GM12865 (cell line): ENCODE measurements at places on chromosomes 11 and 22.

- no peak for DNase-seq
Observed at GRCh38 chr11:22433094-22433455, 94.9 kb downstream of the SLC17A6 start.

DNA sequence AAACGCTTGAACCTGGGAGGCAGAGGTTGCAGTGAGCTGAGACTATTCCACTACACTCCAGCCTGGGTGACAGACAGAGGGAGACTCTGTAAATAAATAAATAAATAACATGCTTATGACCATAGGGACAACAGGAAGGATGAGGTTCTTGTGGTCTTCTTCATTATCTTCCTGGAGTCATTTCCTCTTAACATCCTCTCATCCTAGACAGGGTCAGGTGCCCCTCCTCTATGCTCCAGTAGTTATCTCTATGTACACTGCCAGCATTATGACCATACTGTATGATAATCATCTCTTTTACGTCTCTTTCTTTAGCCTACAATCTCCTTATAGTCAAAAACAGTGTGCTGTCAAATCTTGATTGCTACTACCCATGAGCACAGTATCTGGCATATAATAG is 17.7 kb downstream of the RAB30 start:
- peak; percentile 59 for DNase-seq

DNA sequence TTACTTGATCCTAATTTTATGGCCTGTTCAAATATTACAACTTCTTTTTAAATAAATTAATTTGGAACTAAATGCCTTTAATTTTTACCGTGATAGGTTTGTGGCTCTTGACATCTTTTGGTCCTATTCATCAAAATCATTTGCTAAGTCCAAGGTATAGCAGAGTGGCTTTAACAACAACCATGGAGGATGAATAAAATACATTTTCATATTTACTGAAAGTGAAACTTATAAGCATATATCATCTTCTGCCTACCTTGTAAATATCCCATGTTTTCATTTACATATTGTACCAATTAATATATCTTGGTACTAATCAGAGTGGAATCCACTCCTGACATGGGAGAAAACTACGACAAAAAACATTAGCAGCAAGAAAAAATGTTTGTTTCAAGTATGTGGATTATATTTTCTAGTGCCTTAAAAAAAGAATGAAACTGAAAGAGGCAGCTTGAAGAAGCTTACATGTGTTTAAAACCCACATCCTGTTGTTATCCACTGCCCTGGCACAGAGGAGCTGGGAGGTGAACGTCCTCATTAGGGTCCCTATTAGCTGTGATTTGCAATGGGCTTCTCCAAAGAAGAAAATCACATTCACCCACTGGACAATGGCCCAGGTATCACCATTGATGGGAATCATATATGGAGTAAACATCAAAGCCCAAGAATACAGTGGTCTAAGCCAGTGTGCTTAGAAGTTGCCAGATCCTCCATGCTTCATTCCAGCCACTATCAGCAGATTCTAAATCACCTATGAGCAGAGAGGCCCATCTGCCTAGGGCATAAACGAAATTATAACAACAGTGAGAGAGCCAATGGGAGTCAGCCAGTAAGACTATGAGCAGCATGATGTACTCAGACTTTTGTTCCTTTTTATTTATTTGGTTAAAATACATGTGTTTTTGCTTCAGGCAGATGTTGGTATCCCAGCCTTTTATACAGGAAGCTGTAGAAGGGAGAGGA is 84.7 kb downstream of the MAML2 start:
- DNase-seq: peak; percentile 71

GRCh38 chr11:83124636-83125424 is 32.1 kb upstream of the PCF11 start:
- no peak for DNase-seq

- no peak for DNase-seq
Observed at GRCh38 chr11:36596880-36597279, 1.2 kb downstream of the RAG2 start.

DNA sequence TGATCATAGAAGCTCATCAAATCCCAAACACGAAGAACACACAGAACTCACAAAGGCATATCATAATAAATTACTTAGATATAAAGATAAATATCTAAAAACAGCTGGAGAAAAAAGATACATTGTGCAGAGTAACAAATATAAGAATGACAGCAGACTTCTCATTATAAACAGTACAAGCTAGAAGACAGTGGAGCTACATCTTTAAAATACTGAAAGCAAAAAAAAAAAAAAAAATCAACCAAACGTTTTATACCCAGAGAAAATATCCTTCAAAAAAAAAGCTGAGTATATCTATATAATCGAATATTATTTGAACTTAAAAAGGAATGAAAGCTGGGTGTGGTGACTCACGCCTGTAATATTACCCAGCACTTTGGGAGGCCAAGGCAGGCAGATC is 90.0 kb downstream of the SBF2 start:
- no peak for DNase-seq

DNA sequence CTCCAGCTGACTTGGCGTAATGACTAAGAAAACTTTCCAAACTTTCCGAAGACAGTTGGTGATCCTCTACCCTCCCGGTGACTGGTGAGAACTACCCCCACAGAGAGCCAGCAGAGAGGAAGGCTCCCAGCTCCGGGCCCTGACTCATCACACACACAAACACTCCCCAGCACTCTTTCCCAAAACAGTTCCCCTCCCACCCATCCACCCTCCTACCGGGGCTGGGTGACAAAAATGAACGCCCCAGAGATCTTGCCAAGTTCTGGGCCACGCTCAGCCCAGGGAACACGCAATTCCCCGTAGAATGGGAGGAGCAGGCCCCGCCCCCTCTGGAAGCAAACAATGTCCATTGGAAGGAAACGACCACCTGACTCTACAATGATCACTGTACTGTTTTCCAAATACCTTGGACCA is 21.3 kb upstream of the JAM3 start:
- no peak for DNase-seq

DNA sequence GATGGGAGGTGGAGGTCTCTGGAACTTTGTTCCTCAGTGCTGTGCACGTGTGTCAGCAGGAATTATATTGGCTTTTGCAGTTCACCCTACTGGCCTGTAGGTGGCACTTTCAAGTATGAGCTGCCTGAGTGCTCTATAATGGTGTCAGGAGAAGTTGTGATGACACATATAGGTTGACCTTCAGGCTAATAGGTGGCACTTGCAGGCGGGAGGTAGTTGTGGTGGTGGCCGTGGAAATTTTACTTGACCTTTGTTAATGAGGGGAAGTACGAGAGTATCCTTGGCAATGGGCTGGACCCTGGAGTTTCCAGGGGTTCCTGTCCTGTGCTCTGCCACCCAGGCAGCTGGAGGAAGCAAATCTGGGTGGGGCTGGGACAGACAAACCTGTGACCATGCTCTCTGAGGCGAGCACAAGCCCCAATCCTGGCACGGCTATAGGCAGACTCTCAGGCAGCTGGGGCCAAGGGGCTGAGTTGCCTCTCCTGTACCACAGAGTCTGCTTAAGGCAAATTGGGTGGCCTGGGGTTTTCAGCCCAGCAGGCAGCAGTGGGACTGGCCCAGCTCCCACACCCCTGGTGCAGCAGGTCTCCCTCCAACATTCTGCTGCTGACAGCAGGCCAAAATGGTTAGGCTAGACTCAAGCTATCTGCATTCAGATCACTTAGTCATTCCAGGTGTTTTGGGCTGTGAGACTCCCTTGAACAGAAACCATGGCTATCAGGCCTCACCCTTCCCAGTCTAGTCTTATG is 147.5 kb upstream of the CTSC start:
- peak; percentile 73 for DNase-seq

DNA sequence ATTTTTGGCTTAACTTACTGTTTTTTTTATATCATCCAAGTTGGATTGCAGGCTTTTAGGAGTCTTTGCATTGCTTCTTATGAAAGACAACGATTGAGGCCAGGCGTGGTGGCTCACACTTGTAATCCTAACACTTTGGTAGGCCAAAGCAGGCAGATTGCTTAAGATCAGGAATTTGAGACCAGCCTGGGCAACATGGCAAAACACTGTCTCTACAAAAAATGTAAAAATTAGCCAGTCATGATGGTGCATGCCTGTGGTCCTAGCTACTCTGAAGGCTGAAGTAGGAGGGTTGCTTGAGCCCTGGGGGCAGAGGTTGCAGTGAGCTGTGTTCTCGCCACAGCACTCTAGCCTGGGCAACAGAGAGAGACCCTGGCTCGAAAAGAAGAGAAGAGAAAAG is 56.6 kb downstream of the BID start:
- DNase-seq: no peak

DNA sequence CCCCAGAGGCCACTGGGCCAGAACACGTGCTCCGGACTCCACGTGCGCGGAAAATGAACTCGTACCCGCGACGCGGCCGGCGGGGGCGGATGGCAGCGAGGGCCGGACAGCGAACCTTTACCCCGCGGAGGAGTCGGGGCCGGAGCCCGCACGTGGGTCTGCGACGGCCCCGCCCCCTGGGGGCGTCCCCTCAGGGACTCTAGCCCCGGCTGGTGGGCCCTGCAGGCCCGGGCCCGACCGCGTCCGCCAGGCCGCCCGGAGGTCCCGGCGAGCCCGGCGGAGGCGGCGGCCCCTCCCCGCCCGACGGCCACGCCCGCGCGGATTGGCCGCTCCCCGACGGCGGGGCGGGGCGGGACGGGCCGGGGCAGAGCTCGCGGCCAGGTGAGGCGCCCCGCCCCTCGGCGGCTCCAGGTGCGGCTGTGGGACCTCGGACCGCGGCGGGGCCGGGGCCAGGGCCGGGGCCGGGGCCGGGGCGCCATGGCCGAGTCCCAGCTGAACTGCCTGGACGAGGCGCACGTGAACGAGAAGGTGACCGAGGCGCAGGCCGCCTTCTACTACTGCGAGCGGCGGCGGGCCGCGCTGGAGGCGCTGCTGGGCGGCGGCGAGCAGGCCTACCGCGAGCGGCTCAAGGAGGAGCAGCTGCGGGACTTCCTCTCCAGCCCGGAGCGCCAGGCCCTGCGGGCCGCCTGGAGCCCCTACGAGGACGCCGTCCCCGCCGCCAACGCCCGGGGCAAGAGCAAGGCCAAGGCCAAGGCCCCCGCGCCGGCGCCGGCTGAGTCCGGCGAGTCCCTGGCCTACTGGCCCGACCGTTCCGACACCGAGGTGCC is at the start of gene FAM83F:
FAM83F (plus strand) TSS at position 389 of the 827 bp plus-strand sequence; CDS start at position 478, 89 bp downstream.
- no peak for DNase-seq

GRCh38 chr11:44417731-44418455 is 108.0 kb upstream of the ALX4 start:
- no peak for DNase-seq

GRCh38 chr11:88552379-88553062 is 215.0 kb upstream of the CTSC start:
- DNase-seq: peak; percentile 76

DNA sequence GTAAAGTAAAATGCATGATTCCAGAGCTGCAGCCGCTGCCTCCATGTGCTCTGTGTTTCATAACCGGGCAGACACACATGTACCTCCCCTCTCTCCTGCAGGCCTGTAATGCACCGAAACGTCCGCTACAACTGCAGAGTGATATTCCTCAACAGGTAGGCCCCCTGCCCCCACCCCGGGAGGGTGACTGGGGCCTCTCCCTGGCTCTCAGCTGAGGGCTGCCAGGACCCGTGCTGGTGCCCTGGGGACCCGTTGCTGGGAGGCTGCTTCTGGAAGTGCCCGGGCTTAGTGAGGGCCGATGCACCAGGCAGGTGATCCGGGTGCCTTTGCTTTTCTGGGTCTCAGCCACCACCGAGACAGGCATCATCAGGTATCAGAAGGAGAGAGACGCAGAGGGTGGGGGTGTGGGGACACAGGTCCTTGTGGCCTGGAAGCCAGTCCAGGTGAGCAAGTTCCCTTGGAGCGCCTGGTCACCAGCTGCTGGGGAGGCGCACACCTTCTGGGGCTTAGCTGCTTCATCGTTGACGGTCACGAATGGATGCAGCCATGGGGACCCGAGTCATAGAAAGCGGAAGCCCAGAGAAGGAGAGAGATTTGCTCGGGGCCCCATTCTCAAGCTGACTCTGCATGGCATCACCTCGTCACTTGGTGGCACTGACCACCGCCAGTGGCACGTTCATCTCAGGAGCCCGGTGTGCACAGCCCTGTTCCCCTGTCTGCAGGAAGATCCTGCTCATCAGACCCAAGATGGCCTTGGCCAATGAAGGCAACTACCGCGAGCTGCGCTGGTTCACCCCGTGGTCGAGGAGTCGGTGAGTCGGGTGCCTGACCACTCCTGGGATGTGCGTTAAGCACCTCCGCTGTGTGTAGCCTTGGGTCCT is 10.6 kb downstream of the NADSYN1 start:
- DNase-seq: no peak

DNA sequence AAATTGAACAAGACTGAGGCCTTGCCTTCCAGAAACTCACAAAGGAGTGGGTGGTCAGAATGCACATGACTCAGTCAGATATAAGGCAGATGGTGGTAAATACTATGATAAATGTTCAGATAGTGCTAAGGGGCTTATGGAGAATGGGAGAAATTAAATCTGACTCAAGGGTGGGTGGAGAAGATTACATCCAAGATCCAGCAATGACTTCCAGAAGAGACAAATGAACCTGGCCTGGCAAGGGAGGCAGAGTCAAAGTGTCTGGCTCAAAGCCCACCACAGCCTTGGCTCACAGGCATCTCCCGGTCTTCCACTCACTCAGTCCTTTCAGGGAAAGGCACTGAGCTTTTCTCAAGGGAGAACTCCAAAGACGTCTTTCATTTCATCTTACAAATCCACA is 6.1 kb upstream of the ZBTB16 start:
- DNase-seq: no peak

GRCh38 chr11:121035169-121035755 is 11.4 kb downstream of the TBCEL start:
- DNase-seq: peak; percentile 17

GRCh38 chr11:96293109-96293508 is 49.9 kb downstream of the MAML2 start:
- DNase-seq: no peak

DNA sequence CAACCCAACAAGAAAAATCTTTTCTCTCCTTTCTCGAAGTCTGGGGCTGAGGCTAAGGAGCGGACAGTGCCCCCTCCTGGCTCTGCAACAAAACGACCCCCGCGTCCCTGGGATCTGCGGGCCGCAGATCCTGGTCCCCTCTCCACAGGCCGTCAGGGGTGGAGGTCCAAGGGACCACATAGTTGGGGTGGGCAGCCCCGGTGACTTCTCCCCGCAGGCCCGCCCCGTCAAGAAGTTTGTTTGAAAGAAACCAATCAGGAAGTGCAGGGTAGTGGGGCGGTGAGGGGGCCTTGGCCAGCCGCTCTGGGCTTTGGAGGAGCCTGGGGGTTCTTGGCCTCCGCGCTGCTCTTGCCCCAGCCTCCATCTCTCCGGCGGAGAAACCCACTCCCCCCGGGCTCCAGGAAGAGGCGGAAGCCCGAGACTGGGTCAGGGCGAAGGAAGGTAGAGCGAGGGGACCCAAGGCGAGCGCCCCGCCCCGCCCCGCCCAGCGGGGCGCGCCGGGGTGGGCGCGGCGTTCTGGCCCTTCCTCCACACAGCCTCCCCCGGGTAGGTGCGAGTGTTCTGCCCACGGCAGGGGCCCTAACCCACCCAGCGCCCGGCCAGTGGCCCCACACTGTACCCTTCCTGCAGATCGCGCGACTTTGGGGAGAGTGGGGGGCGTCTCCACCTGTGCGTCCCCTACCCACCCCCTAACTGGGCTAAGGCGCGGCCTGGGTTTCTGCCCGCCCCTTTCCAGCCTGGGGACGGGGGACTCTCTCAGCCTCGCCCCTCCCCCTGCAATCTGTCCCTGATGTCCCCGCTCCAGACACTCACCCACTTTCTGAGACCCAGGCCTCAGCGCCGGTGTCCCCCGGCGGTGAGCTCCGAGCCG is 1.3 kb downstream of the TP53I11 start:
- DNase-seq: peak; percentile 15
